ENCODE measurements at places on chromosomes 7 and 10.

DNA sequence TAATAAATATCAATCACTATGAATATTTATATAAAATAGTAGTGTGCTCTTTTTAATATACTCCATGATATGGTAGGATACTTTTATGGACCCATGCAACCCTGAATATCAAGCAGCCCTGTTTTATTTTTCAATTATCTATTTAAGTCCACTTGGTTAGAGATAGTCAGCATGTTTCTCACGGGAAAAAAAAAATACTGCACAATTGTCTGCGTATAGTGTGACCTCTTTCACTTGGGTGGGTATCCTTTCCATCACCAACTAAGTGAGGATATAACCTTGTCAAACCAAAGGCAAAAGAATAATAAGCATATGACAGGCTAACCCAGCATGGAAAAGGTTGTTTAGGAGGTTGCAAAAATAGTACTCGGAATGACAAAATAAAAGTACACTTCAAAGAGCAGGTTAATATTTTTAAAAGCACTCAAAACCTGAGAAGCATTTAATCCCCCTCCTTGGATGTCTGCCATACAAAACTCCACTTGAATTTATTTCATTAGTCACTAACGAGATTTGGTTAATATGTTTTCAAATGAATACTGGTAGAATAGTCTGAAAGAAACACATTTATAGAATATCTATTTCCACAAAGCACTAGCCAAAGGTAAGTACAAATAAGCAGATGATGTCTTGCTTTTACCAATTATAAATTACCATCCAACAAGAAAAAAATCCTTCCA is 76.5 kb downstream of the IMMP2L start:
- no peak for DNase-seq

DNA sequence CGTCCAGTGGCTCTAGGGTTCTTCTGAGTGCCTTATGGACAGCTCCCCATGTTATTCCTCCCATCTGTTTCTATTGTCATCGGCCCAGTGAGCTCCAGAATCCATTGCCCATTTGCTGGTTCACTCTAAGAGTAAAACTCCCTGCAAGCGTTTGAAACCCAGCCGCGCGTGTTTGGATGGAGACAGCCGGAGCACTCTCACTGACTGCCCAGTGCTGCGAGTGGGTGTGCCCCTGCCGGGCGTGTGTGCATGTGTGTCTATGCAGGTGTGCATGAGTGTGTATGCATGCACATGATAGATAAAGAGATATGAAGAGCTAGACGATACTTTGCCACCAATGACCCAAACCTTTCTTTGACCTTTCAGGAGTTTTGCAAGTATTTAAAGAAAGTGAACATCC is 347.2 kb upstream of the MKI67 start:
- no peak for DNase-seq

DNA sequence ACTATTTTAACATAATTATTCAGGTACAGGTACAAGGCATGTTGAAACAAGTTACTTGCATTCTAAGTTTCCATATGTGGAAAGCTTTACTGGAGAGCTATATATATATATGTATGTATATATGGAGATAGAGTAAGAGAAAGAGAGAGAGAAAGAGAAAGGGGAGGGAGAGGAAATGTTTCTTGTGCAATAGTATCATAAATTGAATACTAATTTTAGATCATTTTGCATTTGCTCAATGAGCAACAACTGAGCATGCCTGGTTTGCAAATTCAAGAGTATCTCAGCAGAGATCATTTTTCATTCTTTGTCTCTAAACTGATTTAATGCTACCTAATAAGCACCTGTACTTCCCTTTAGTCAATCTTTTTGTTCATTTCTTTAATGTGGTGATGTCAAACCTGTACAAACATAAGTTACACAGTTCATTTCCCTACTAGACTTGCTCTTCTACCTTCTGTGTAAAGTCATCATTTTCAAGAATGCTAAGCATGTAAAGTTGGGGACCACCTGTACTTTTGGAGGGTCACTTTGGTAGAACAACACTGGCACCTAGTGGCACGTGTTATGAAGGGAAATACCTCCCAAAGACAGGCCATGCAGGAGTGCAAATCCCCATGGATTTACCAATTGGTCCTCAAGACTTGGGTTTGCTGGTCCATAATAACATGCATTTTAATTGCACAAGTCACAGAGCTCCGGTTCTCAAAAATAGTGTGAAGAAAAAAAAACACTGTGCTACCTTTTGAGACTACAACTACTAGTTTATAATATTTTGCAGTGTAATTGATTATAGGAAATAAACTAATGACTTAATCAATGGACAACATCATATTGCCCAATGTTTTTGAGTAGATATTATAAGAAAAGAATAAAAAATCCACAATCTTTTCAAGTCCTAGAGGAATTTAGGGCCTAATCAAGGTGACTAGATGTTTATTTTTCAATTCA is 431.2 kb upstream of the IGFBP3 start:
- no peak for DNase-seq

GRCh38 chr7:6269527-6269926 is 2.9 kb downstream of the CYTH3 start:
- DNase-seq = no peak

DNA sequence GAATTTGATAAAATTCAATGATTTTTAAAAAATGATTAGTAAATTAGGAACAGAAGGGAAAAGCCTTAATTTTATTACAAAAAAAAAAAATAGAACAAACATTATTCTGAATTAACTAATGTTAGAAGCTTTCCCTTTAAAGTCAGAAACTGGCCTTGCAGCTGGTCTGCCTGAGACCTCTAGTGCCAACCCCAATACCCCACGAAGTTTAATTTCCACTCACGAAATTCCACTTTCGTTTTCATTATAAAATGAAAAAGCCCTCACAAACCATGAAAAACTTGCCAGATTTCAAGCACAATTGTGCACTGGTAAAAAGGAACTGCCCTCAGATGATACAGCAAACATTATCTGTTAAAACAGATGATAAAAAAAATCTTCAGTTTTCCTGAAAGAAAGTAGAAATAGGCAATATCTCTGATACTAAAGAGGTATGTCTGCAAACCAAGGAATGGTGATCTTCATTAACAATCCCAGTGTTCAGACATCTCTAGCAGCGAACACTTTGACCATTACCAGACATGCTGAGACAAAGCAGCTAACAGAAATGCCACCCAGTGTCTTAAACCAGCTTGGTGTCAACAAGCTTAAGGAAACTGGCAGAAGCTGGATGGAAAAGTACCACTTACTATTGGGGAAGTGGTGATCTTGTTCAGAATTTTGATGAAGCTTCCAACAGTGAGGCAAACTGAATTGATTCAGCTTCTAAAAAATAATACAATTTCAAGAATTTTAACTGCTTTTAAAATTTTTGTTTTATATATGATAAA is 80.2 kb downstream of the PALS2 start:
- no peak for DNase-seq

- no peak for DNase-seq
Measured at GRCh38 chr7:47389923-47390630, 191.8 kb downstream of the TNS3 start.

GRCh38 chr10:75000748-75001321 is 110.6 kb upstream of the SAMD8 start:
- DNase-seq = no peak

- no peak for DNase-seq
Measured at GRCh38 chr10:13340626-13341376, 7.3 kb downstream of the SEPHS1 start.

DNA sequence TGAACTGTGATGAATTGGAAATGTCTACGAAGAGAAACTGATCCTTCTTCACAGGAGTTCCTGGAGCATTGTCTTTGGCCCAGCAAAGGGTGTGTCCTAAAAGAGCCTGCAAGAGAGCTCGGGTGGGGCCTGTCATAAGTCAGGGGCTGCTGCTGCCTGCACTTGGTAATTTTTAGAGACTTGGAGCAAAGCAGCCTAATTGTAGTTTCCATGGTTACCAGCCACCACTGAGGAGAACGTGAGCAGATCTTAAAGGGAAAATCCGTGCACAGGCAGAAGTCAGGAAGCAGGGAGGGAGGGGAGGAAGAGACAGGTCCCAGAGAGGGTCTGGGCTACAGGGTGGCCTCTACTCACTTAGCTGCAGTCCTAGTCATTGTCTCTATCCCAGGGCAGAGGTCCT is 463.6 kb downstream of the PLXNA4 start:
- no peak for DNase-seq

- no peak for DNase-seq
Measured at GRCh38 chr10:132858121-132859081, 72.5 kb upstream of the NKX6-2 start.

DNA sequence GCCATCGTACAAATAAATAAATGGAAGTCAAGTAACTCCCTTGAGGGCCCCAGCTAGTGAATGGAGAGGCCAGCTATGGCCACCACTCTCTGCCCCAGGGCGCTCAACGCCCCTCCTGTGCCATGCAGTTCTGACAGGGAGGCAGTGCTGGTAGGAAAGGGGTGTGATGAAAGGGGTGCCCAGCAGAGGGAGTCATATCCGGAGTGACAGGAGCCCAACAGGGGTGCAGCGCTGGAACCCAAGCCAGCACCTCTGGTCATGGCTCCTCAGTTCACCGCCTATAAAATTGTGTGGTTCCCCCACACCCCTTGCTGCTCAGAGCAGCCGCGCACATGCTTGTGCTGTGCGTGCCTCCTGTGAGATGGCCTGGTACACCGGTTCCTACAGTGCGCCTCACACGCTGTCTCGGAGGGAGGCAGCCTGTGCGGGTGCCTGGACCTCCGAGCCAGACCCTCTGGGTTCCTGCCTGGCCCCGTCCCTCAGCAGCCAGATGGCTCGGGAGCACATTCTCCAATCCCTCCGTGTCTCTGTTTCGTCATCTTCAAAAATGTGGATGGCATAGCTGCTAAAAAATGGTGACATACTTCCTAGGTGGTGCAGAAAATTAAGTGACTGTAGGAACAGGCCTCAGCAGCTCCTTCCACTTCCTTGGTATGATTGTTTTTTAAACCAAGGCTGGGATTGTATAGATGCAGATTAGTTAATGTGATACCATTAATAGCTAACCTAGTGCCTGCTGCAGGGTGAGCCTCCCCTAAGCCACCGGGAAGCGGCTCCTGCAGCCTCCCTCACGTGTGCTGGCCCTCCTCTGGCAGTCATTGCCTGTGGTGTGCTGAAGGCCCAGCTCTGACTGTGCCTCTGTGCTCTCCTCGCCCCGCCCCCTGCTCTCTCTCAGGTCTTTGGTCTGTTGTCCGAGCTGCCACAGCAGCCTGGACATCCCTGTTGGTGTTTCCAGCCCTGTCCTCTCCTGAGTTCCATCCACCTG is 125.8 kb downstream of the EGFR start:
- no peak for DNase-seq

- DNase-seq = peak; percentile 31
Measured at GRCh38 chr10:44864051-44864450, 47.1 kb upstream of the TMEM72 start.

DNA sequence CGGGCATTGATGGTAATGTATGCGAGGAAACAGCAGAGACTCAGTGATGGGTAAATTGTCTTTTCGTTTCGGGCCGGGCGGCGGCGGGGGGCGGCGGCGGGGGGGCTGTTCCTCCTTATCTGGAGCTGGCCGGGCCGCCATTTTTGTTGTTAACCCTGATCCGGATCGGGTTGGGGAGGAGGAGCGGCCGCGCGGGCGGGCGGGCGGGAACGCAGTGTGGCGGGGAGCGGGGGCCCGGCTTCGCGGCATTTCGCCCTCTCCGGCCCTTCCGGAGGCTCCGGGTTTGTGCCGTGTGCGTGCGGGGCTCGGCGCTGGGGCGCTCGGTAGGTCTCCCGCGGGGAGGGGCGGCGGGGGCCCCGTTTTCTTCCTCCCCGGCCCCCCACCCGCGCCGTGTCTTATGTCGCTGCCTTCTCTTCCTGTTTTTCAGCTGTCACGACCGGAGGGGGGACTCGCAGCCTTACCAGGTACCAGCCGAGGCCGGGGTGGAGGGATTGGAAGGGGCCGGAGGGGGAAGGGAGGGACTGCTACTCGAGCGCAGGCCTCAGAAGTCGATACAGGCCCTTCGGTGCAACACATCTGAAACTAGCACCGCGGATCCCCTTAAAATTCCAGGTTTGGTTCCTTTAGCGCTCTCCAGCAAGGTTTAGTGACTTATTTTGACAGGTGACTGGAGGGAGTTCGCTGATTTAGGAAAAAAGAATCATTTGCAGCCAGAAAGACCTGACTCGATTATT is 820 bp downstream of the WAC start:
- peak; percentile 72 for DNase-seq

DNA sequence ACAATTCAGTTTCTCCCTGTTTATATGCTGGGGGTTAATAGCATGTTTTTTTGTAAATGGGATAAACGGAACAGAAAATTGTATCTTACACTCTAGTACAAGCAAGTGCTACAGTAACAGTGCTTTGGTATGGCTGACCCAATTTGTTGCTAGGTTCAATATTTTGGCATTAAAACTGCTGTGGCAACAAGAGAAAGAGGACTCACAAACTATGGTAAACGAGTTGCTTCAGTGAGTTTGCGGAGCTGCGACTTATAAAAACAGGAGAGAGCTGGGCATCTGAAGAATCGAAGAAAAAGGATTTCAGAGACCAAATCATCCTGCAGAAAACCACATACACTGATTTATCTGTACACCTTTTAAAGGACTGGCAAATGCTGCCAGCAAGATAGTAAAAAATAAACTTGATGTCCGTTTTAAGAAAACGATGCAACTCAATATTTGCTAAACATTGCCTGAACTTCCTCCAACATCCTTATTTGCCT is 2.2 kb downstream of the GLUD1 start:
- no peak for DNase-seq

DNA sequence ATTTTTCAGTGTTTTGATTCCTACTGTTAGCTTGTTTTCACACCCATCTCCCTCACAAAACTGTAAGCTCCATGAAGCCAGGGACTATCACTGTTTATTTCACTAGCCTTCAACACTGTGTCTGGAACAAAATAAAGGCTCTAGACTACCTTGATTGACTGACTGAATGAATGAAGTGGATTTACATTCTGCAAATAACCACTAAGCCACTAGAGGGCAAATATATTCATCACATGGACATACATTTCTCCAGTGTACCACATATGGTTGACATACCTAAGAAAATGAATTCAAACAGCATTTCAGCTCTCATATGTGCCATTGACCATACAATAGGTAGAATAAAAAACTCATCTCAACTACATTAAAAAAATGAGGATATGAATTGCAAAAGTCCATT is 185.9 kb downstream of the RAB11FIP2 start:
- no peak for DNase-seq

- no peak for DNase-seq
Measured at GRCh38 chr10:51950371-51950995, 251.1 kb upstream of the CSTF2T start.

- DNase-seq = no peak
Measured at GRCh38 chr7:144670218-144670617, 165.6 kb downstream of the TPK1 start.

DNA sequence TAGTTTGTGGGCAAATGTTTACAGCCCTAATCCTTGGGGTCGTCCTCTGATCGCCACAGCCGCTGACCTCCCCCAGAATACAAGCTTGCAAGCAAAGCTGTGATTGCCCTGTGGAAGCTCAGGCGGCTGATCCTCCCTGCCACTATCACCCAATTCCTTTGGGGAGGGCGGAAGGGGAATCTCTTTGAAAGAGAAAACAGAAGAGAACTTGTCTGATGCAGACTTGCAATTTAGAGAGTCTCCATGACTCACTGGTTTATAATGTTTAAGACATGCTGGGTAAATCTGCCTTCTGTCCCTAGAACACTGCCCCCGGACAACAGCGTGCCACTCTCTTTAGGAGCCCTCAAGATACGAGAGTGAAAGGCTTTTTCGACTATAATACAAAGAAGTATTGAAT is 75.5 kb downstream of the NRP1 start:
- no peak for DNase-seq
